ENCODE measurements at places on chromosomes 12 and 14.

DNA sequence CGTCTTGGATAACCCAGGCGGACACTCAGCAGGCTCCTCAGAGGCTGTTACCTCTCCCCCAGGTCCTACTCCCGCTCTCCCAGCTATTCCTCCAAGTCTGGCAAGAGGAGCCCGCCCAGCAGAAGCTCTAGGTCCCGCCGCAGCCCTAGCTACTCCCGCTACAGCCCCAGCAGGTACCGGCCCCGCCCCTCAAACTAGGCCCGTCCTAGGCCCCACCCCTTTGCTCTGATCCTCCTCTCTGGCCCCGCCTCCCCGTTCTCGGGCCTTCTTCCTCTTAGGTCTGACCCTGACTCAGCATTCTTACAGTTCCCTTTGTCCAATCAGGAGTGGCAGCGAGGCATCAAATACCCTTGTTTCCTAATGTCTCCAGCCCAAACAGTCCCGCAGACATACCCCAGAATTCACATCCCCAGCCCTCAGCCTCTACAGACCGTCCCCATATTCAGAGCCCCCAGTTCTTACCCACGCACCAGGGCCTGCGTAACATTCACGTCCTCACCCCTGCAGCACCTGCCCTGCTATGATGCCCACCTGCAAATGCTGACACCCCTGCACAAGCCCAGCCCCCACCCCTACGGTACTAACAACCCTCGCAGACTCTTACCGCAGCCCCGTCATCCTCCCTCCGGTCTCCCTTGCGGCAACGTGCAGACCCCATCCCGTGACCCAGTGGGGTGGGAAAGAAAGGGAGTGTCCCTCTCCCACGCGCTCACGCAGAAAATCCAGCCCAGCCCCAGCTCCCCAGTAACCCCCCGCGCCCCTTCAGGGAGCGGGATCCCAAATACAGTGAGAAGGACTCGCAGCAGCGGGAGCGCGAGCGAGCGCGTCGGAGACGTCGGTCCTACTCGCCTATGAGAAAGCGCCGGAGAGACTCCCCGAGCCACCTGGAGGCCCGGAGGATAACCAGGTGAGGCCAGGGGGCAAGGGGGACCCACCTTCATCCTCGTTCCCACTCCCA is 25.0 kb upstream of the HSPB8 start:
- no peak for DNase-seq

- no peak for DNase-seq
Observed at GRCh38 chr14:43369710-43370564, 1137.1 kb downstream of the FSCB start.

DNA sequence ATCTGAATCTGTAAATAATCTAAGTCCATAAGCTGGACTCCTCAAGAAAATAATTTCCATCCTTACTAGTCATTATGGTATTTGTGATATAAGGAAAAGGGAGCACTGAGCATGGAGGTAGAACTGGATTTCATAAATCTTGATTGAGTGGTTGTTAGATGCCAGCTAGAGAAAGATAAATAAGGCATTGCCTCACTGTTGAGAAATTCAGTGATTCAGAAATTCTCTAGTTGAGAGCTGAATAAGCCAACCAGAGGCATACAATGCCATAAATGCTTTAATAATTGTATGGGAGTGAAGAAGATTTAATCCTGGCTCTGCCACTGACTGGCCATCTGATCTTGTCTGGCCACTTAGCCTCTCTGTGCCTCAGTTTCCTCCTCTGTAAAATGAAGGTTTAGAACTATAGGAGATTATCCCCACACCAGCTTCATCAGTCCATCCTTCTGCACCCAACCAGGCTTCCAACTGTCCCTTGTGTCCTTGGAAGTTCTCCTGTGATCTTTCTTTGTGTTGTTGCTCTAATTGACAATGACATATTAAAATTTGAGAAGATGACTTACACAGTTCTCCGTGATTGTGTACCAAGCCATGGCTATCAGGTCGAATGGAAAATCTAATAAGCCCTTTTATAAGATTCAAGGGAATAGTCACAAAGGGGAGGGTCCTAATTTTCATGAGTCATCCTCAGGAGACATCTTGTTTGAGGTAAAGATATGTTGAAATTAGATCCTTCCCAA is 394.3 kb downstream of the EGLN3 start:
- DNase-seq, result no peak

DNA sequence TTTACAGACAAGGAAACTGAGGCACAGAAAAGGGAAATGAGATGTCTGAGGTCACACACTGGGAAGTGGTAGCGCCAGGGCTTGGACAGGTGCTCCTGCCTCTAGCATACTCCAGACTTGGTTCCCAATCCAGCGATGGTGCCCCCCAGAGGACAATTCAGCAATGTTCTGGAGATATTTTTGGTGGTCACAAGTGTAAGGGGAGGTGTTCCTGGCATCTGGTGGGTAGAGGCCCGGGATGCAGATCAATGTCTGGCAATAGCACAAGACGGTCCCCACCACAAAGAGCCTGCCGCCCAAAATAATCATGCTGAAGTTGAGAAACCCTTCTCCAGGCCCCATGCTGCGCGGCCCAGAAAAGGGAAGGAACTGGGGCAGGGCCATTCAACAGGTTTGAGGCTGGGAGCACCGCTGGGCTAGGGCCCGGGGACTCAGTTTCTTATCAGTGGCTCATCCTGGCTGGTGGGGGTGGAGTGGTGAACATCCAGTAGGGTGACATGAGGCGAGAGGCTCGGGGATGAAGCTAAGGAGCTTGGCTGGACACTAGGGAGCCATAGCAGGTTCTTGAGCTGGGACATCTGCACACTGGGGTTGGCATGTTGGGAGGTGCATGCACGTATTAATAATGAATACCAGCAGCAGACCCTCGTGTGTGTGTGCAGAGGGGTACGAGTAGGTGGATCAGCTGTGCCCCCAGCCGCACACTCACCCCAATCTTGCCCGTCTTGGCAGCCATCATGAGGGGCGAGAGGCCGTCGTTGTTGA is 35.1 kb downstream of the TRPV4 start:
- no peak for DNase-seq

GRCh38 chr12:119683413-119683812 is 15.5 kb downstream of the PRKAB1 start:
- no peak for DNase-seq

GRCh38 chr12:124740691-124741137 is 123.0 kb downstream of the SCARB1 start:
- no peak for DNase-seq

GRCh38 chr14:68084256-68084655 is 264.7 kb downstream of the RAD51B start:
- no peak for DNase-seq

DNA sequence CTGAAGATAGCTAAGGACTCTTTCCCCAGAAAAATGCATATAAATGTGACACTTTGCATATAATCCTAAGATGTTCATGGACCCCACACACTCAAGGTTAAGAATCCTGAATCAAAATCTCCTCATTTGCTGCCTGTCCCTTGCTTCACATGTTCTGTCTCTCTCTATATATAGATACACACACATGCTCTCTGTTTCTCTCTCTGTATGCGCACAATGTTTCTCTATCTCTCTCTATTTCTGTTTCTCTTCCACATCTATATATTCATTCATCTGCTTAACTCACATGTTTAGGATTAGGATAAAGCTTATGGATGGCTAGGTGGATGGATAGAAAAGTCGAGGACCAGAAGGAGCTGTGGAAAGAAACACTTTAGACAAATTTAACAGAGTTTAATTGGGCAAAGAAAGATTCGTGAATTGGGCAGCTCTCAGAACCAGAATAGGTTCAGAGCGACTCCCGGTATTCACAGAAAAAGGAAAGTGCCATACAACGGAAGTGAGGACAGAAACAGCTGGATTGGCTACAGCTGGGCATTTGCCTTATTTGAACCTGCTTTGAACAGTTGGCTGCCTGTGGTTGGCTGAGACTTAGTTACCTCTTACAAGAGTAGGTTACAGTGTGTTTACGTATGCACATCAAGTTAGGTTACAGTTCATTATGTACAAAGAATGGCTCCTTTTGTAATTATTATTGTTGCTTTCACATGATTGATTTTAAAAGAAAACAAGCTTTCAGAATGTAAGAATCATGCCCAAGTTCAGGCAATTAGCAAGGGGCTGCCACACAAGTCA is 57.6 kb downstream of the EMP1 start:
- no peak for DNase-seq

- no peak for DNase-seq
Observed at GRCh38 chr12:28586481-28586880, 396.2 kb downstream of the CCDC91 start.

GRCh38 chr14:51458563-51458955 is 193.2 kb upstream of the FRMD6 start:
- DNase-seq, result no peak

Data from stimulated activated CD8-positive, alpha-beta memory T cell treated with anti-CD3 and anti-CD28 coated beads, Interleukin-2, amount 100 ng/mL, for 1 hour (primary cell).